ENCODE measurements at places on chromosomes 1 and 21.

DNA sequence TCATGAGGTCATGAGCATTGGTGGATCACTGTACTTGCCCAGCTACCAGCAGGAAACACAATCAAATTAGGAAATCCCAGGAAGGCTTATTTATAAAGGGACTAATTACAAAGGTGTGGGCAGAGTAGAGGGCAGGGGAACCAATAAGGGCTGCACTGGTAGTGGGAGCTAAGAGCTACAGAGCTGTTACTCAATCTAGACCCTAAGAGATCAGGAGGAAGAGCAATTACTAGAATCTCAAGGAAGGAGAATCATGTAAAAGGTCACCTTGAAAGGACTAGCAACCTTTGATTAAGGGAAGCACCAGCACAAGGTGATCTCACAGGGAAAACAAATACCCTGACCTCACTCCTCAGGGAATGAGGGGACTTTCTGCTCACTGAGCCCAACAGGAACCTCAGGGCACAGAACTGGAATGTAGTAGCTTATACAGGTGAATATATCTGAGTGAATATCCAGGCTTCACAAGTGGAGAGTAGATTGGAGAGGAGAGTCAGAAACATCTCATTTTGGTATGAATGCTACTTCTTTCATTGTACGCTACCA, 66.8 kb downstream of the SAMSN1 start:
- no peak for DNase-seq

GRCh38 chr1:221839782-221840395, 98.0 kb upstream of the DUSP10 start:
- no peak for DNase-seq

DNA sequence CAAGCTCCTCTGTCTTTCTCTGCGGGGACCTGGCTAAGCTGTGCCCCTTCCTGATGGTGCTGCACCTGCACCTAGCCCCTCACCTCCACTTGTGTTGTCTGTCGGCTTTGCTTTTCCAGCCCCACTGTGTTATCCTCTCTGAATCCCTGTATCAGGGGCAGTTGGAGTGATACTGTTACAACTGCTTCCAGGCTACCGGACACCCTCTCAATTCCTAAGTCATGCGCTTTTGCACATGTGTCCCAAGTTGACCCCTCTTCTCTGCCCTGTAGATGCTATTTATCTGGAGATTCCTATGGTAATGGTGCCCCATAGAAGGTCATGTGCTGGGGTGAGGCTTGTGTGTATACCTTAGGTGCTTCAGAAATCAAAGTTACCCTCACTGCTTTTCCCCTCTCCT, 58.9 kb downstream of the TBCE start:
- DNase-seq = no peak

GRCh38 chr1:54806931-54807611, 5.9 kb upstream of the TTC22 start:
- no peak for DNase-seq

DNA sequence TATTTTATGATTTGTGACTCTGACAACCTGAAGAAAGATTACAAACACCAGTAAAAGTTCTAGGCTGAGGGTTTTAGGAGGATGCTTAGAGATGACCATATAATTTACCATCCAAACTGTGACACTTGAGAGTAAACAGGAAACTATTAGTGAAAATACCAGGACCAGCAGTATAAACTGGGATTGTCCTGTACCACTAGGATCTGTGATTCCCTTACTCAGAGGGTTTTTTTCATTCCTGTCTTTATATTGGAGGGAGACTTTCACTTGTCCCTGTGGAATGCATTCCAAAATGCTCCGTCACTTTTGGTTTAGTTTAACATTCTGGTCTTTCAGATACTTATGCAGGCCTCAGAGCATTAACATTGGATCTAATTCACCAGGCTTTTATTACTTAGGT, 482.9 kb downstream of the PTBP2 start:
- no peak for DNase-seq

DNA sequence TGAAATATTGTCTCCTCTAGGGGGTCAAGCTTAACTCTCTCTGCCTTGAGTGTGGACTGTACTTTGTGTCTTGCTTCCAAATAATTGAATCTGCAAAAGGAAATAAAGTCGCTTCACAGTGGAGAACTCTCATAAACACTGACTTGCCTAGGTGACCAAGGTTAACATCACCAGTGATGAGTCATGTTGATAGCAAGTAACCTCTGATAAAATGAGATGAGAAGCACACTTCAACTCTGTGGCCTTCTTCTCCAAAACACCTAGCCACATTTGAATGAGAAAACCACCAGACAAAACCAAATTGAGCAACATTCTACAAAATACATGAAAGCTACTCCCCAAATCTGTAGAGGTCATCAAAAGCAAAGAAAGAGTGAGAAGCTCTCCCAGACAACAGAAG, 37.6 kb downstream of the PDE4B start:
- no peak for DNase-seq

GRCh38 chr1:106969731-106970130, 86.7 kb upstream of the PRMT6 start:
- DNase-seq = no peak

GRCh38 chr1:231465051-231465450, 43.0 kb upstream of the EGLN1 start:
- DNase-seq = no peak

- DNase-seq = no peak
Observed at GRCh38 chr1:180951186-180951745, 38.6 kb downstream of the KIAA1614 start.

GRCh38 chr1:17347769-17348592, 24.0 kb upstream of the PADI6 start:
- DNase-seq = no peak

DNA sequence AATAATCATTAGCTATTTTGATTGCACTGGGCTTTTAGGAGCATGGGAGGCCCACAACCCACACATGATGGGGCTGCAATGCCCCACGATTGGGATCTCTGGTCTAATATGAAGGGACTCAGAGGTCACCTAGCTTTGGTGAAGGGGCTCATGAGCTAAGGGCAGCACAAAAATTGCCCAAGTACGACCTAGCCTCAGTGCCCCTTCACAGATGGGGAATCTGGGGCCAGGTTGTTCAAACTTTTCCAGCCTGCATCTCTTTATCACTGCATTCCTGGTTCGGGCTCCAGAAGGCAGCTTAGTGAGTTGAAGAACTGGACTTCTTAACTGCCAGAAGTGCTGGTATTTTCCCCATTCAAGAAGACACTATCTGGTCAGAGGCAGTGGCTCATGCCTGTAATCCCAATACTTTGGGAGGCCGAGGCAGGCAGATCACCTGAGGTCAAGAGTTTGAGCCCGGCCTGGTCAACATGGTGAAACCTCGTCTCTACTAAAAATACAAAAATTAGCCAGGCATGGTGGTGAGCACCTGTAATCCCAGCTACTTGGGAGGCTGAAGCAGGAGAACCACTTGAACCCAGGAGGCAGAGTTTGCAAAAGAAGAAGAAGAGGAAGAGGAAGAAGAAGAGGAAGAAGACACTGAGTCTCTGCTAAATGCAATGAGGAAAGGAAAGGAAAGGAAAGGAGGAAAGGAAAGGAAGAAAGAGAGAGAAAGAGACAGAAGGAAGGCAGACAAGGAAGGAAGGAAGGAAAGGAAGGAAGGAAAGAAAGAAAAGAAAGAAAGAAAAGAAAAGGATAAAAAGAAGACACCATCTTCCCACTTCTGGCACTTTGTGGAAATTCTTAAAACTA, 258.5 kb upstream of the IRF2BP2 start:
- DNase-seq = no peak

DNA sequence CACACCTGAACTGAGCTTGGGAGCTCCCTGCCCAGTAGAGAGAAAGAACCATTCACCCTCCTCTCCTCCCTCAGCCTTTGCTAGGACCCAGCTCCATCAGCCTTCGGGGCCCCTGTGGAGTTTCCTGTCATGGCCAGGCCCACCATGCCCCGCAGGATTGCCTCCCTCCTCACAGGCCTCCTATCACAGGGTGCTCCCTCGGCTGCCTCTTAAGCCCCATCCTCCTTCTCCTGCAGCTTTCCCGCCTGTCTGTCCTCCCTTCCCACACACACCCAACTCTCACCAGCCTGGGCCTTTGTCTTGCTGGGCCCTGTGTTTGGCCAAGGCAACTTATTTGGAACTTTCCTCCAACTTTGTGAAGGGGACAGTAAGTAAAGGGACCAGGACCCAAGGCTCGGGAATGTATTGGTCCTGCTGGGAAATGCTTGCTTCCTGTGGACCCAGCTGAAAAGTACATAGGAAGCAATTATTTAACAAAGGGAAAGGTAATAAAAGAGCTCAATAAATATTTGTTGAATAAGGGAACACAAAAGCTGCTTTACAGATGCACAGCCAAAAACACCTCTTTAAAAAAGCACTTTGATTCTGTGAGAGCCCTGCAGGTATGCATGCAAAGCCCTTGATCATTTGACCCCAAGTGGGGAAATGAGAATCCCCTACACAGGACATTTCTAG, 31.6 kb upstream of the TENT5C start:
- DNase-seq = no peak

DNA sequence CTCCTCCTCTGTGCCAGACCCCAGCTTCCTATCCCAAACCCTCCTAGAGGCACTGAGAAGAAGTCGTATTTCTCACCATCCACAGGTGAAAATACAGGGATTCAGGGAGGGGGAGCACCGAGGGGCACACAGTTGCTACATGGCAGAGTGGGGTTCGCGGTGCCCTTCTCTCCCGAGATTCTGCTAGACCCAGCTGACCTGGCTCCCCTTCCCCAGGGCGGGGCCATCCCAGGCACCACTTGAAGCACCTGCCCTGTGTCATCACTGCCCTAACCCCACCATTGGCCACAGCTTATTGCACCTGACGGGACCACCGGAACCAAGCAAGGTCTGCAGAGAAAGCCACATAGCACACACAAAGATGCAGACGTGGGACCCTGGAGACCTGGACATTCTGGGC, 30.5 kb downstream of the SDC3 start:
- no peak for DNase-seq

DNA sequence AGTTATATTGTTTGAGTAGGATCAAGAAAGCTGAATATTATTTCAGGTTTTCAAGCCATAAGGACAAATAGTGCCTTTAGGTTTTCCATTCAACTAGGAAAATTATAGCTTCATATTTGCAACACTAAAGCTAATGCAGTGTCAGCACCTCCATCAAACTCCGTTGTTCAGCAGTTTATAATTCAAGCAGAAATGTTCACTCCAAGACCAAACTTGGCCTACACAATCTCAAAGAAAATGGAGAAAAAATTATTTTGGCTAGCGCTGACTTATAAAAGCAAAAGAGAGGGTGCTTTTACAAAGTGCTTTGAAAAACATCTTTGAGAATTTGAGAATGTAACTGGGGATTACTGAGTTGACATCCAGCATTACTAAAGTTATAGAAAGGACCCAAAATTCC, 1.4 kb downstream of the SPAG17 start:
- DNase-seq = no peak

DNA sequence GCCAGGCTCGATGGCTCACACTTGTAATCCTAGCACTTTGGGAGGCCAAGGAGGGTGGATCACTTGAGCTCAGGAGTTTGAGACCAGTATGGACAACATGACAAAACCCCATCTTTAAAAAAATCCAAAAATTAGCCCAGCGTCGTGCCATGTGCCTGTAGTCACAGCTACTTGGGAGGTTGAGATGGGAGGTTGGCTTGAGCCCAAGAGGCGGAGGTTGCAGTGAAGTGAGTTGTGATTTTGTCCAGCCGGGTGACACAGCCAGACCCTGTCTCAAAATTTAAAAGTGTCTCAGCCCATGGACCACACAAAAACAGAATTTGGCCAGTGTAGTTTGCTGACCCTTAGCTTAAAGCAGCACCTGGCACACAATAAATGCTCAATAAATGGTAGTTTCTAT, 11.3 kb upstream of the TACSTD2 start:
- no peak for DNase-seq

DNA sequence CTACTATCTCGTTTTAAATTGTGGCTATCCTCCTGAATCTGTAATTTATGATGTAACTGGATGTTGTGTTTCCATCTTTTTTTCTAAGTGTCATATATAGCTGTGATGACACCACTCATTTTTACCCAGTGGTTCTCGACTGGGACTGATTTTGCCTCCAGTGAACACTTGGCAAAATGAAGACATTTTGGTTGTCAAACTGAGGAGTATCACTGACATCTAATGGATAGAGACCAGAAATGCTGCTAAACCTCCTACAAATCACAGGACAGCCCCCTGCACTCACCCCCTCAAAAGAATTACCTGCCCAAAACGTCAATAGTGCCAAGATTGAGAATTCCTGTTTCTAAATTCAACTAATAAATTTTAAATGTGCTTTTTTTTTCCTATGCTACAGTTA, 1.9 kb downstream of the TRMT13 start:
- DNase-seq = no peak

GRCh38 chr1:223792046-223792445, 53.7 kb downstream of the TP53BP2 start:
- DNase-seq = no peak

DNA sequence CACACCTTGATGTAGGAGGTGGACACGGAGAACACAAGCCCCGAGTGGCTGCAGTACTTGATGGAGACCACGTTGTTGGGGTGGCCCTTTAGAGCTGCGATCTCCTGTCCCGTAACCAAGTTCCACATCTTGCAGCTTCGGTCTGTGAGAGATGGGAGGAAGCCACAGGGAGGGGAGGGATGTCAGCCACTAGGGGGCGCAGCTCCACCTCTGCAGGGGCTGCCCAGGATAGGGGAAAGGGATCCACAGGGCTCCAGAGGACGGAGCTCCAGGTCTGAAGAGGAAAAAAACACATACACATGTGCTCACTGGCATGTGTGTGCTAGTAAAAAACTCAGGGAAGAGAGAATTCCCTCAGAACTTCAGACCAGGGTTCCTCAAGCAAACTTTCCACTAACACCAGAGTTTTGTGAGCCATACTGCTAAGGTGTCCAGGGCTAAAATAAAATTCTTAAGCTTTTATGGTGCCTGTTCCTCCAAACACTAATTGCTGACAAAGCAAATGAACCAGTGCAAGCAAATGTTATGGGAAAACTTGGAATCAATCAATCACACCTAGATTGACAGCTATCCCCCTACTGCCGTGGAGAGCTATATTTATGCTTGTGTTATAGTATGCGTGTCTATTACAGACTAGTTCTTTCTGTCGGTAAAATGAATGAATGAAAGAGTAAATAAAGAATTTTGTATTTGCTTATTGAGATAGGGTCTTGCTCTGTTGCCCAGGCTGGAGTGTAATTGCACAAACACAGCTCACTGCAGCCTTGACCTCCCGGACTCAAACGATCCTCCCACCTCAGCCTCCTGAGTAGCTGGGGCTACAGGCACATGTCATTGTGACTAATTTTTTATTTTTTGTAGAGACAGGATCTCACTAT, 43.7 kb downstream of the KIF21B start:
- no peak for DNase-seq

- DNase-seq = no peak
Observed at GRCh38 chr1:15970911-15971310, 5.0 kb downstream of the ZBTB17 start.

All from anterior cingulate cortex (tissue), 58 donors.